M059J (cell line): ENCODE measurements at places on chromosomes 13 and 19.

DNA sequence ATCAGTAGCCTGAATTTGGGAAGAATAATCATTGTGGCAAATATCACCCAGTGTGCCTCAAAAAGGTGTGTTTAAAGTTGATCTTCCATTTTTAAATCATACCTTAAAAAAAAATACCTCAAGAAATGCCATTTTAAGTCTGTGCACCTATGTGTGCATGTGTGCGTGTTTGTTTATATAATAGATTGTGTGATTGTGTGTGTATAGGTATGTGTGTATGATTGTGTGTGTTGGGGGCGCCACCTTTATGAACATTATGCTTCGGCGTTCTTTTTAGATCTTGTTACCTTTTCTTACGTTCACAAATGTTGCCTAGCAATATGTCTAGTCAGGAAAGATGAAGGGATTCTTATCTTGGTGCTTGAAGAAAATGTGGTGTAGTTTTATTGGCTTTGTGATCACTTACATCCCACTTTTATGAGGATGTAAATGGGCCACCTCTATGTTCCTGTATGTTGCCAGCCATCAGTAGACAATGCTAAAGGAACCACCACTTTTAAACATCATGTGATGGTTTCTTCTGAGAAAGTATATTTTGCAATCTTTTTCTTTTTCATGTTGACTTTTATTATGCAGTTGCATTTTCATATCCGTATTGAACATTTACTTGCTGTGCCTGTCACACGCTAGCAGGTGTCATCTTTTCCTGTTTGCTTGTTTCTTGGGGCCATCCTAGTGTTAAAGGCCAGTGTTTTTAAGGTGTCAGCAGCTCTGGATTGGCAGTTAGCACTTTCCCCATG is 2.2 kb upstream of the IRS2 start:
- DNase-seq: no peak

DNA sequence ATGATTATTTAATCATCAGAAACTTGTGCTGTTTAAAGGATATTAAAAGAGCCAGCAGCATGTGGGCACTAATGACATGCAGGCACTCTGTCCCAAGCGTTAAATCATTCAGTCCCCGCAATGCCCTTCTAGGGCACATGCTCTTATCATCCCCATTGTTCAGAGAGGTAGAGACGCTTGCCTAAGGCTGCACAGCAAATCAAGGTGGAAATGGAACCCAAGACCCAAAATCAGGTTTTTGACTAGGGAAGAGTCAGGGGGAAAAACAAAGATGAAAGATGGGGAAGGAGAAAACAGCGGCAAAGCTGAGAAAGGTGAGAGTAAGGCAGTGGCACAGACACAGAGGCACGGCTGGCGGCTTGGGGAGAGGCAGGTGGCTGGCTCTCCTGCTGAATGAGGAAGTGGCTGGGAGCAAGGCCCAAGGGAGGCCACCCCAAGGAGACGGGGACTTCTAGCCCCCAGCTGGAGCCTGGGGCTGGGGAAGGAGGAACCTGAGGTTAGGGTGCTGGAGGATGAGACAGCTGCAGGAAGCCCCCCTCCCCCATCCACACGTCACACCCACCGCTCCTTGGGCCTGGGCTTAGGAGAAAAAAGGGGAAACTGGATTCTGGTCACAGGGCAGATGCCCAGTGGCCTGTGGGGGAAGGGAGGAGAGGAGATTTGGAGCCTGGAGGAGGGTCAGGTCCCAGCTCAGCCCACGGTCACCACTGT is 1.0 kb upstream of the TYROBP start:
- DNase-seq: no peak

- peak; percentile 87 for DNase-seq
Observed at GRCh38 chr19:16829010-16829821, at the start of gene SIN3B. Gene SIN3B (plus strand): TSS chr19:16829398. CDS start chr19:16829421, 23 bp downstream.

- no peak for DNase-seq
Observed at GRCh38 chr19:13865571-13866462, 11.1 kb upstream of the NANOS3 start.

- DNase-seq: peak; percentile 51
Observed at GRCh38 chr19:11767633-11768133, 883 bp downstream of the ZNF441 start.

DNA sequence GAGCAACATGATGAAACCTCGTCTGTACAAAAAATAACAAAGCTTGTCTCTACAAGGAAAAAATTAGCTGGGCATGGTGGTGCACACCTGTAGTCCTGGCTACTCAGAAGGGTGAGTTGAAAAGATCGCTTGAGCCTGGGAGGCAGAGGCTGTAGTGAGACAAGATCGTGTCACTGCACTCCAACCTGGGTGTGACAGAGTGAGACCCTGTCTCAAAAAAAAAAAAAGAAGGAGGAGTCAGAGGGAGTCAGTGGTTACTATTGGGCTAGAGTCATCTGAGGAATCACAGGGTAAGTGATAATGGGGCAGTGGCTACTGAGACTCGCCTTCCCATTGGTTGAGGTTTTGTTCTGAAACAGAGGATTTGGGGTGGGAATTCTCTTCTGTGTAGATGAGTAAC is 1.9 kb upstream of the GPI start:
- no peak for DNase-seq

GRCh38 chr19:49073514-49074378 is 1.2 kb upstream of the KCNA7 start:
- peak; percentile 45 for DNase-seq

DNA sequence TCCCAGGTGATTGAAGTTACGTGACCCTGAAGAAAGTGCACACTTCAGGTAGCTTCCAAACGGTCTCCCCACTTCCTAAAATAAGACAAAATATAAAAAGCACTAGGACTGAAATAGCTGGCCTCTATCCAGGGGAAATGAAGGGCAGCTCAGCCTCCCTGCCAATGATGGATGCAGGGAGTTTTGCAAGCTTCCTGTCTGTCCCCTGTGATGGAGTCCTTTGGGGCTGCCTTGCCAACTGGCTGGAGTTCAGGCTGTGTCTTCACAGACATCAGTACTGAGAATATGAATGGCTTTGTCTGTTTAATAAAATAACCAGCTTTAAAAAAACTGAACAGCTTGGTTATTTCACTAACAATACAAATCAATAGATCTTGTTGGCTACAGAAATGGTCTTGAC is 101.4 kb upstream of the GPR12 start:
- DNase-seq: no peak

- no peak for DNase-seq
Observed at GRCh38 chr19:46082728-46083050, 41.8 kb downstream of the IGFL3 start.

DNA sequence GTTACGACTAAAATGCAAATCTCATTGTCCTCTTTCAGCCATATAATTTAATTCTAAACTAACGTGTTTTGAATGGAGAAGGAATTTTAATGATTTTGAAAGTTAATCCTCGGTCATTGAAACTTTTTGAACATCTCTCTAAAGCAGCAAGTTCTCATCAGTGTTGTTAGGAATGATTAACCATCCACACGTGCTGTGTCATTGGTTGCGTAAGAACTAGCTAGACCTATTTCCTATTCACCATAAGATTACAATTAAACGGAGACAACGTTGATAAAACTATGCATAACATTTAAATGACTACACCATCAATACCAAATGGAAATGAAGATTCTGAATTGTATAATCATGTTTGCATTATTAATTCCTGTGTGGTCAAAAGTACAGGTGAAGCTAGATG is 155.6 kb upstream of the IRS2 start:
- no peak for DNase-seq

DNA sequence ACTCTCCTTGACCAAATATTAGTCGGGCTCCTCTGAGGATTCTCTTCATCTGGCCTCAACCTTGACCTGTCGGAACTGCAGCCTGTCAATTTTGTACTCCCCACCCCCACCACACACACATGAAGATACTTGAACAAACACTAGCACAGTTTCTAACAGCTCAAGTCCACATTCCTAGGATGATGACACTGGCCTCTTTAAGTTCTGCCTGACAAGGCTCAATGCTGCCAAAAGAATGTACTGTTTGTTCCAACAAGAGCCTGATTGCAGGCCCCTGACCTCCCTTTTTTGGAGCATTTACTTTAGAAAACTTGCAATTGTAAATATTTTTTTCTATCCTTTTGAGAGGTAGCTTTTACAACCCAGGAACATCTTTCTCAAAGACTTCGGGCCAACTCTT is 169.2 kb upstream of the IRS2 start:
- DNase-seq: no peak

DNA sequence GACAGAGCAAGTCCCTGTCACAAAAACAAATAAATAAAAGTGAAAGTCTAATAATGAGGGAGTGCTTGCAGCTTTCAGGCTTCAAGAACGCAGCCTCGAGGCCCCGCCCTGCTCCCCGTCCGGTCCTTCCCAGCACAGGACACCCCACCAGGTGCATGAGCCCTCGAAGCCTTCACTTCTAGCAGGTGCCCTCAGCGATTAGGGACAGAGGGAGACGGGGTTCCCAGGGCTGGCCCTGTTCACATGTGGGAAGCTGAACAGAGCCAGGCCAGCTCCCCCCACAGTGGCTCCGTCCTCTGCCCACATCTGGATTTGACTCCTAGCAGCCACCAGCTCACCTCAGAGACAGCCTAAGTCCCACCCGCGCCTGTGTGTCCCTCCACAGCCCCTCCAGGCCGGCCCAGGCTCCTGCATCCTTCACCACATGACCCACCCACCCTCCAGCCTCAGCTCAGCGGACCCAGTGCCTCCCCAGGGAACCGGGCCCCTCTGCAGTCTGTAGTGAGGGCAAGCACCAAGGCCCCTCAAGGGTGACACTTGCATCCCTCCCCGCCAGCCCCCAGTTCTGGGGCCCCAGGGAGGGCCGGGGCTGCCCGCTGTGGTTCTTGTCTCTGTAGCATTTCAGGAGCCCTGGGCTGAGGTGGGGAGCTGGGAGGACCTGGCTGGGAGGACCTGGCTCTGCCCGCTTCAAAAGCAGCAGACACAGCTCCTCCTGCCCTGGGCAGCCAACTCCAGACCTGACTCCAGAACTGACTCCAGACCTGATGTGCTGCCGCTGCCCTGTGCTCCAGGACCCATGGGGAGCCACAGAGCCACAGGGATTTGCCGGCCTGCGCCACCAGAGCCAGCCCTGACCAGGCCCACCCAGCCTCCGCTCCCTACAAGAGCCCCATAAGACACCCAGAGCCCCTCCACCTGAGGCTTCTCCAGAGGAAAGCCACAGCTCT is 27.2 kb downstream of the GPX4 start:
- no peak for DNase-seq

- no peak for DNase-seq
Observed at GRCh38 chr19:46724468-46724867, 7.6 kb upstream of the PRKD2 start.

GRCh38 chr13:106594980-106595379 is 27.0 kb upstream of the ARGLU1 start:
- no peak for DNase-seq

- DNase-seq: no peak
Observed at GRCh38 chr13:38814331-38814730, 127.5 kb downstream of the FREM2 start.

GRCh38 chr13:114127473-114128347 is 4.7 kb downstream of the RASA3 start:
- no peak for DNase-seq

GRCh38 chr19:32415669-32416068 is 10.1 kb downstream of the DPY19L3 start:
- DNase-seq: no peak

GRCh38 chr13:47094734-47095434 is 198.0 kb upstream of the HTR2A start:
- no peak for DNase-seq
